ENCODE measurements at places on chromosomes 7 and 10.

DNA sequence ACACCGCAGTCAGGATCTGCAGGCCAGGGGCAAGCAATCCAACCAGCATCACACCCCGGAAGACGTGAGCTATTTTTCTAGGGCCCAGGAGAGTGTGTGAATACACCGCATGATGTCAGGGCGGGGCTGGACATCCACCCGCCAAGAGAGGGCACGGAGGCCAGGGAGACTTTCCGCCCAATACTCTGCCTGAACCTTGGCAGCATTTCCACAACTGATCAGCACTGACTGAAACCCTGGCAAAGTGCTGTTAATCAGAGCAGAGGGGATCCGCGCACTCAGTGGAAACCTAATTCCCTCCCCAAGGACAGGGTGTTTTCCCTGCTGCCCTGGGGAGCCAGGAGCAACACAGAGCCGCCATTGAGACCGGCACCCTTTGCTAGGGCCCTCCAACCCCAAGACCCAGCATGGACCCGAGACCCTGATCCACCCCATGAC is 8.2 kb downstream of the MAD1L1 start:
- no peak for DNase-seq

- DNase-seq, result no peak
Observed at GRCh38 chr10:50884302-50884701, 1.1 kb downstream of the A1CF start.

DNA sequence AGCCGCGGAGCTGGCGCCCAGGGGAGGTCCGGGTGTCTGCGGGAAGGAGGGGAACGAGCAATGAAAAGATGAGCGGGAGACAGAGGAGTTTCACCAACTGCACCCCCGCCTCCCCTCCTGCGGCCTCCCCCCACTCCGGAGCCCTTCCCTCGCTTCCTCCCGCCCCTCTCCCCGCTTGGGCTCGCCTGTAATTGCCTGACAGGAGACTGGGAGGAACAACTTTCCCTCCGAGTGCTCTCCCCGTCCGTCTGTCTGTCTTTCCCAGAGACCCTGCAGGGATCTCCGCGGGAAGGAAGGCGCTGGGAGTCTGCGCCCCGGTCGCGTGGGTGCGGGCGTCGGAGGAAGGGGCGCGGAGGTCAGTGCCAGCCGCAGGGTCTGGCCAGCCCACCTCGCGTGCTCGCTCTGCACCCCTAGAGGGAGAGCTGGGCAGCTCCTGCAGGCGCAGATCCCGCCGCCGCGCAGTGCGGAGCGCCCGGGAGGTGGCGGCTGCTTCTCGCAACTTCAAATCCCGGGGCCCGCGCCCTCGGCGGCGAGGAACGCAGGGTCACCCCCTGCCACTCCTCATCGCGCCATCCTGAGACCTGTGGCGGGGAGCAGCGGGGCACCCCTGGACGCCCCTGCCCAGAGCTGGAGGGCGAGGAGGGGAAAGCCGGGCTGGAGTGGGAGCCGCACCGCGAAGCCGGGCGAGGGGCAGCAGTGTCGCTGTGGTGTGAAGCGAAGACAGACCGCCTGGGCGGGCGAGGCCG is 511 bp upstream of the NRP1 start:
- peak; percentile 93 for DNase-seq

GRCh38 chr7:143379611-143380259 is 1.4 kb upstream of the ZYX start:
- no peak for DNase-seq

All from muscle of arm (tissue), 14 donors.